ENCODE measurements at places on chromosomes 2 and 18.

DNA sequence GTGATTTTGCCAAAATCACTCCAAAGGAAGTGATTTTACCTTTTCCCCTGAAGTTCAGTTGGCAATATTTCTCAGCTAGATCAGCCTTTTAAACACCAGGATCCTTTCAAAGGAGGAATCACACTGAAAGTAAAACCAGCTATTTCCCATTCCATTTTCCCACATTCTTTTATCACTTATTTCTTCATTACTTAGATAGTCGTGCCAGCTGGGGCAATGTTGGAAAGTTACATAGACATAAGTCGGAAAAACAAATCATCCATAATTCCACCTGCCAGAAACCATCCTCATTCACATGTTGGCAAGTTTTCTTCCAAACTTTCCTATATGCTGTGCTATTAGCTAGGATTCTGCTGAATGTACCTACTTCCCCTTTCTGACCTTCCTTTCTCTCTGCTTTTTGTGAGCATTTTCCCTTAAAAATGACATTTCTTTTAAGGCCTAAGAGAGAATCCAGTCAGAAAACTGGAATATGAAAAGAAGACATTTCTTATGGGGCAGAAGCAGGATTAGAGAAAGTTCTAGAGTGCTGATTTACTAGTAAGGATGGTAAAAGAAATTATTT, 170.0 kb upstream of the STK17B start:
- no peak for DNase-seq

- DNase-seq, result no peak
Measured at GRCh38 chr2:105577762-105578161, 166.9 kb upstream of the NCK2 start.

DNA sequence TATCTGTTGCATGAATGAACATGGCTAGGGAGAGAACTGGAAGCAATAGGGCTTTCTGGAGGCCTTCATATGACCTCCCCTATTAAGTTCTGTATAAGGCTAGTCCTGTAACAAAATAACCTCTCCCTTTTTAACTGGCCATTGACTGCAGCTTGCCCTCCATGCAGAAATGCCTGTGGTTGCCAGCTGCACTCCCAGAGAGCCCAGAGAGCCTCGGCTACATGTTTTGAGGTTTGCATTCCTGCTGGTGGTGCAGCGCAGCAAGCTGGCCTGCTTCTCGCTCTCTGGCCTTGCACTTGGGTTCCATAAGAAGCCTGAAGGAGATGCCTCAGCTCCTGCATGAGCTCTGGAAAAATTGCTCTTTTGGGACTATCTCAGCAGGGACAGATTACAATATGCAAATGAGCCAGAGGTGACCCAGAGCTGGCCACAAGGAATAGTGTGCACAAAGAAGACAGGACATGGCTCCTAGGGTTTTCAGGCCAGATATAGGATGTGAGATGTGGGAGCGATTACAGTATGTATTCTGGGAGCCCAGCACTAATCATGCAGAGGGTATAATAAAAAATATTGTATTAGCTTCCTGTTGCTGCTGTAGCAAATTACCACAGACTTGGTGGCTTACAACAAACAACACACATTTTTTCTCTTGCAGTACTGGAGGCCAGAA, 186.7 kb downstream of the INSIG2 start:
- no peak for DNase-seq

DNA sequence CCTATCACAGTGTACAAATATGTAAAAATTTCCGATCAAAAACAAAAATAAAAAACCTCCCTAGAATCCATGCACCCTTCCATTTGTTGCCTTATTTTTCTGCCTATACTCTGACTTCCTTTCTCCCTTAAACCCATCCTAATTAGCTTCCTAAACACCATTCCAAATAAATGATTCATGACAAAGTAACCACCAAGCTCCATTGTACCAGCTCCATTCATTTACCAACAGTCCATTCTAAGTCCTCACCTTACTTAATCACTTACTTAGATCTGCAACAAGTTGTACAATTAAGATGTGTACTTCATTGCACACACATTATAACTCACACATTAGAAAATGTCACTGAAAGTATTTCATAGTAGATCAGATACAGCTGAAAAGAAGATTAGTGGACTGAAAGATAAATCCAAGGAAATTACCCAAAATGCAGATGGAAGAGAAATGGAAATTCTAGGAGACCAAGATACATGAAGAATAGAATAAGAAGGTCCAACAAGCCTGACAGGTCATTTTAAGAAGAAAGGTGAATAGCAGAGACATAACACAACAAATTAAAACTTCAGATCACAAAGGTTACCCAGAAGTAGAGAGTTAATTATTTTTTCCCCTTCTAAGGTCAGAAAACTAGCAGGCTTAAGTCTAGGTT, 154.6 kb downstream of the DYM start:
- no peak for DNase-seq

DNA sequence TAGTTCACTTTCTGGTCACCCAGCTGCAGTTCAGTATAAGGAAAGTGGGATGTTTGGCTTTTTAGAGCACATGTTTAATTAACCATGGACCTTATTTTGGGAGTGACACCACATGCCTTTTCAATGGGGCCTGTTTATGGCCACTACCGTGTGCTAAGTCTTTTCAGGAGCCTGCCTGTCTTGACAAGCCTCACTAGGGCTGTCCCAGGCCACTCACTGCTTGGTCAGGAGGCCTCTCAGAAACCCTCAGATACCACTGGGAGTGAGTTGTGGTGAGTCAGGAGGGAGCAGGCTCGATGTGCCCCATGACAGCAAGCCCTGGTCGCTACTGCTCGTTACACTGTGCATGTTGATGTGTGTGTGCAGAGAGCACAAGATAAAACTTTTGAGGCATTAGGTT, 123.0 kb downstream of the MAP4K4 start:
- DNase-seq, result peak; percentile 39

- DNase-seq, result no peak
Measured at GRCh38 chr2:88831071-88831791, 139.8 kb downstream of the RPIA start.

- DNase-seq, result peak; percentile 61
Measured at GRCh38 chr2:230441227-230441897, 25.4 kb downstream of the SP100 start.

DNA sequence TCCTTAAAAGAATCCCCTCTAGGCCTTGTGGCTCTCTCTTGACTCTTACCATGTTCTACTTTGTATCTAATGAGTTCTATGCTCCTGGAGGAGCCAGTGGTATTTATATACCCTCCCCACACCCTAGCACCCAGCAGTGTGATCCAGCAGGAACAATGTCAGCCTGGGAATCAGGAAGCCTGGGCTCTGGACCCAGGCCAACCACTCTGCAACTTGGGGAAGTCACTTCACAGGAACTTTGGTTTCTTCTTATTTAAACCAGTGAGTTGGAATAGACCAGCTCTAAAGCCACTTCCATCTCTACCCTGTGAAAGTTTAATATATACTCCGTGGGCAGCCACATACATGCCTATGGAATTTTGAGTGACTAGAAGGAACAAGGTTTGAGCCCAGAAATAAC, 11.6 kb upstream of the SPTBN1 start:
- no peak for DNase-seq

- DNase-seq, result no peak
Measured at GRCh38 chr2:83516503-83516902, 942.6 kb downstream of the SUCLG1 start.

DNA sequence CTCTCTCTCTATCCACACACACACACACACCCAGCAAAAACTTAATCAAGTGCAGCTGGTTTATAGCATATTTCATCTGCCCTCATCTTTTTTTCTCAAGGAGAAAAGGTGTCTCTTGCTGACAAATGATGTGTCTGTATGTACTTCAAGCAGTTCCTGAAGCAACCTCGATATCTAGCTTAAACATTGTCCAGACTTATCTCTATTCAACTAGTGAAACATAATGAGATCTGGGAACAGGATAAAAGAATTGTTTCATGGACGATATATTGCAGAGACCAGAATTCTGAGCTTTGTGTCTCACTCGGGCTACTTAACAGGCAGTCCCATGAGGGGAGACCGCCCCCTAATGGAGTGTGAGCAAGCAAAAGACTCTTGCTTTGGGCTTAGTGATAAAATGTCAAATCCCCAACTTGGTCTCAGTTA, 929.2 kb upstream of the SOX11 start:
- peak; percentile 4 for DNase-seq

- DNase-seq, result no peak
Measured at GRCh38 chr2:170360546-170361089, 182.7 kb downstream of the MYO3B start.

GRCh38 chr2:191401287-191401686, 156.1 kb downstream of the MYO1B start:
- DNase-seq, result no peak

All from stimulated activated naive CD8-positive, alpha-beta T cell treated with anti-CD3 and anti-CD28 coated beads, Interleukin-15, Interleukin-2, amounts not matched to agents 100 U/mL and 50 U/mL, for 24 hours (primary cell).